Inflammatory macrophage treated with lipopolysaccharide for 4 hours (primary cell): ENCODE measurements at places on chromosomes 4 and X.

DNA sequence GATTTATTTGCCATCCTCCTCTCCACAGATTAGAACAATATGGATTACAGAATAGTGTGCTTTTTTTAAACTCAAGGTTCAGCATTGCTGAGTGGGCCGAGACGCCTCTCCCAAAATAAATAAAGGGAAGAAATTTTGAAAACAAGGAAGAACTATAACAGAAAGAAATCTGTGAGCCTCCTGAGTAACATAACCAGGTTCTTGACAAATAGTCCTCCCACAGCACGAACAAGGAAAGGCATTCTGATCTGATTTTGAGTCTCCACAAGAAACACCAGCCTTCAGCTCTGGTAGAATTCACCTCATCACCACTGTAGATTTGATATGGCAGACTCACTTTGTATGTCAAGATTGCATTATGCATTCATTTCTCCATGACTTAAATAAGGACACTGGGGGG is 173.6 kb downstream of the HHIP start:
- no peak for DNase-seq

DNA sequence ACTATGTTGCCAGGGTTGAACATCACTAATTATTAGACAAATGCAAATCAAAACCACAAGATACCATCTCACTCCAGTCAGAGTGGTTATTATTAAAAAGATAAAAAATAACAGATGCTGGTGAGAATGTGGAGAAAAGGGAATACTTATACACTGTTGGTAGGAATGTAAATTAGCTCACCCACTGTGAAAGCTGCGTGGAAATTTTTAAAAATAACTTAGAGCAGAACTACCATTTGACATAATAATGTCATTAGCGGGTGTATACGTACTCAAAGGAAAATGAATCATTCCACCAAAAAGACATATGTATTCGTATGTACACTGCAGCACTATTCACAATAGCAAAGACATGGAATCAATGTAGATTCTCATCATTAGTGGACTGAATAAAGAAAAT is 48.6 kb upstream of the UGT2A1 start:
- DNase-seq: no peak

DNA sequence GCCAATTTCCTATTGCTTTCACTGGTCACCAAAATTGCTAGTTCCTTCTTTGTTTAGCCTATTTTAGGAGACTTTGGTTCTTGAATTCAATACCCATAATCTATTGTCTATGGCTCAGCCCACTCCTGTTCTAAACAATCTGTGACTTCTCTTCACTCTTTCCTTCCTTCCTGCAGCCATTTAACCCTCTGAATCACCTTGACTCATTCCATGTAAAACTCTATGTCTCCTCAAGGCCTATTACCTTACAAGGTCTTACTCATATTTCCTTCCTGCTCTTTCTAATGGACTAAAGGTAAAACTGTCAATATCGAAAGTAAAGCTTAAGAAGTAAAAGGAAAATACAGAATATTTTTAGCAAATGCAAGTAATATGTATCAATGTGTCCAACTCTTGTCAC is 301.6 kb downstream of the ARHGAP24 start:
- DNase-seq: no peak

DNA sequence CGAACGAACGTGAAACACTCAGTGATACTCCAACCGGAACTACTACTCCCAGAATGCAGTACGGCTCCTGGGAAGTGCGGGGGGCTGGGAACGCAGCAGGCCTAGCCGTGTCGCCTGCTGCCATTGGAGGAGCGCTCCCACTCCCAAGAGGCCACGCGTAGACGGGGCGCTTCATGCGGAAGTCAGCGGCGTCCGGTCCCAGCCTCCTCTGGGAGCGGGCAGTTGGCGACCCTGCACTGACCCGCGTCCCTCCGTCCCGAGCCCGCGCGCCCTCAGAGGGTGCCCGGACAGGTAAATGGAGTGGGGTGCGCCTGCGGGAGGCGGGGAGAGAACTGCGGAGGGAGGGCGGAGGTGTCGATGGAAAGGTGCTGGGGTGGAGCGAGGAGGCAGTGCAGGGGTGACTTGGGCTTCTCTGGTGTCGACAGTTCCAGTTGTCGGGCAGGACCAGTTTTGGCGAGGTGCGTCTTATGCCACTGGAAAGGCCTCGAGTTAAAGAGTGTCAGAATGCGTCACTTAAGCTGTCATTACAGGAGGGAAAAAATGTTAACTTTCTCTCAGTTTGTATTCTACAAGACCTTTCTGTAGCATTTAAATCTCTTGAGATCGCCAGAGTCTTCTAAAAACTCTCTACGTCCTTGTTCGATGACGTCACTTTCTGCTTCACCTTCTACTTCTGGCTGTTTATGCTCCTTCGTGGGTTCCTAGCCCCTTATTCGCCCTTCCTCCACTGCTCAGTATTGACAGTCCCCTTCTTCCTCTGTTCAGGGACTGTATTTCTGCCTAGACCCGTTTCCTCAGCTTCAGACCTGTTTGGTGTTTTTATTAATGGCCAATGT is at the start of gene VAMP7:
Gene VAMP7, plus strand, starts transcription at position 188 of the 836 bp plus-strand sequence. CDS start 8,122 bp downstream, outside the sequence.
- DNase-seq: peak; percentile 89

- DNase-seq: no peak
Measured at GRCh38 chr4:33996075-33996718, 2248.1 kb downstream of the ARAP2 start.

DNA sequence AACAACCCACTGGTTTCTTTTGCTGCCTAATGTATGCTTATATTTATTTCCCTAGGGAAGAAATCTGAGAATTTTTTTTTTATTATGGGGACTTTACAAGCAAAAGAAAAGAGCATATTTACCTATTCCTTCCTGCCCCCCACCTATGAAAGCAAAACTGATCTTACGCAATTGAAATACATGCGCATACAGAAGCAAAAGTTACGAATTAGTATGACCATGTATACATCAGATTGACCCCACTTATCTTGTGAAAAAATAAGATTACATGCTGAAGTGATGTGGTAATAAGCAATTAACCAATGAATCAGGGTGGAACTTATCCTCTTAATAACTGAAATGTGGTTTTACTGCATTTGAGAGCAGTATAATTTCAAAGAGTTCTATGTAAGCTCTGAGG is 151.0 kb downstream of the TENM3 start:
- DNase-seq: no peak

- DNase-seq: no peak
Measured at GRCh38 chr4:45410701-45411210, 684.4 kb upstream of the GNPDA2 start.

GRCh38 chr4:5037553-5038551 is 13.4 kb upstream of the STK32B start:
- peak; percentile 91 for DNase-seq

DNA sequence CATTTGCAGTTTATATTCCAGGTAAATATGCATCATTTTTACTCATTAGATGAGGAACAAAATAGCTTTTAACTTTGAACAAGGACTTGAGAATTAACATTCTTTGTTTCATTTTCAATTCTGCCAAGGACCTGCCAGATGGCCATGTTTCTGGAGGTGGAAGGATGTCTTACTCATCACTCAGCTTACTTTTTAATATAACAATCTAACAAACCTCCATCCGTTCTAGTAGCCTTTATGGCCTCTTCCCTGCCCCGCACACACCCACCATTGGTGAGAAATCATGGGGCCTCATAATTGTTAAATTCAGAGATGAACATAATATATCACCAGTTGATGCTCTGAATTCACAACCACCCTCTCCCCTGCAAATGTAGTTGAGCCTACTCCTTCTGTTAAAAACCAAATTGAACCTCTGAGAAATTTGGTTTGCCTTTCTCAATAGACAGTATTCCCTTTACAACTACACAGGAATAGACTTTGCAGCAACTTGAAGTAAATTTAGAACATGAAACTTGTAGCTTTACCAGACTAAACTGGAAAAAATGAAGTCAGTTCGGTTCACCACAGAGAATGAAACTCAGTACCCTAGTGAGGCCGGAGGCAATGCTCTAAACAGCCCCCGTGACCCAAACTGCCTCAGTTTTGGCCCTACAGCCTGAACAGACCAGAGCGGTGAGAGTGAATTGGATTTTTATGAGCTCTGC is 50.1 kb upstream of the ACSL4 start:
- DNase-seq: peak; percentile 23

GRCh38 chr4:15423285-15423711 is 4.5 kb upstream of the C1QTNF7 start:
- no peak for DNase-seq

GRCh38 chr4:184477201-184477999 is 3.0 kb upstream of the IRF2 start:
- DNase-seq: no peak

DNA sequence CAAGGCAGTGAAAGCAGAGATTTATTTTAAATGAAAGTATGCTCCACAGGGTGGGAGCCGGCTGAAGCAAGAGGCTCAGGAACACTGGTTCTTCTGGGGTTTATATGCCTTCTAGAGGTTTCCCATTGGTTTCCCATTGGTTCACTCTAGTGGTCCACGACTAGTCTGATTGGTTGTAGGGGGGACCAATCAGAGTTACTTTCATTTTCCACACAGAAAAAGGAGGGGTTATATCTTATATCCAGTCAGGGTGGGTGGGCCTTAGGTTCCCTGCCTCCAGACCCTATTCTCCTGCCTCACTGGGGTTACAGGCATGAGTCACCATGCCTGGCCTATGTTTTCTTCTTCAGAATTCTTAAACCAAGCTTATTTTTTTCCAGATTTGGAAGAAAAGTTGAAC is 101.6 kb downstream of the KLHL8 start:
- no peak for DNase-seq

DNA sequence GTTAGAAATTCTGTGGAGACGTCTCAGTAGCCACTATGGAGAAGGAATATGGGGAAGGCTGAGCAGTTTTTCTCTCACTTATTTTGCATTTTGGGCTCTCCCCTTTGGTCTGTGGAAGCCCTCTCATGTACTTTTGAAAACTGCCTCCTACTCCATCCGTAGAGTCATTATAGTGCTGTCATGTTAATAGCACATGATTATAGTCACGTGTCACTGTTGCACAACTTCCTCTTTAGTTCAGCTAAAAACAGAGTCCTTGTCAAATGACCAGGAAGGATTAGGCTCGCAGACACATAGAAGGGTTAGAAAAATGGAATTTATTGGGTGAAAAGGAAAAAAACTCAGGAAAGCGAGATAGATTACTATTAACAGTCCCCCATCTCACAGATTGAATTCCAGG is 258.2 kb upstream of the CXorf51A start:
- peak; percentile 1 for DNase-seq

GRCh38 chr4:11914406-11914805 is 485.7 kb upstream of the HS3ST1 start:
- no peak for DNase-seq

GRCh38 chr4:151347490-151348235 is 22.3 kb upstream of the SH3D19 start:
- DNase-seq: no peak

- DNase-seq: no peak
Measured at GRCh38 chrX:10203617-10204016, 46.8 kb downstream of the CLCN4 start.

DNA sequence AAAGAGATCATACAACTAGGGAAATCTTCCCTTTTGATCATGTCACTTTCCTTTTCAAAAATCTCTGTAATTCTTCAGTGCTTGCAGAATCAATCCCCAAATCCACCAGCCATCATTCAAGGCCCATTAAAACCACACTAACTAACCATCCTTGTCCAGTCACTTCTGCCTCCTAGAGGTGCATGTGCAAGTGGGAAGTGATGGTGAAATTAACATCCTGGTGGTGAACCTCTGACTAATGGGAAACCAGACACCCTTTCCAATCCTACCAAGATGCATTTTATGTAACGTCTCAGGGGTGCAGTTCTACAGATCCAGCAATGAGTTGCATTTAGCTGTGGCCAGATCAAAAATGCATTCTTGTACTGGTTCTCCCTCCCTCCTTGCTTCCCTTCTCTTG is 341.8 kb downstream of the RAPGEF2 start:
- peak; percentile 29 for DNase-seq

- peak; percentile 42 for DNase-seq
Measured at GRCh38 chrX:134416087-134416486, 43.9 kb upstream of the HPRT1 start.
